ENCODE measurements at places on chromosomes 16 and 17.

DNA sequence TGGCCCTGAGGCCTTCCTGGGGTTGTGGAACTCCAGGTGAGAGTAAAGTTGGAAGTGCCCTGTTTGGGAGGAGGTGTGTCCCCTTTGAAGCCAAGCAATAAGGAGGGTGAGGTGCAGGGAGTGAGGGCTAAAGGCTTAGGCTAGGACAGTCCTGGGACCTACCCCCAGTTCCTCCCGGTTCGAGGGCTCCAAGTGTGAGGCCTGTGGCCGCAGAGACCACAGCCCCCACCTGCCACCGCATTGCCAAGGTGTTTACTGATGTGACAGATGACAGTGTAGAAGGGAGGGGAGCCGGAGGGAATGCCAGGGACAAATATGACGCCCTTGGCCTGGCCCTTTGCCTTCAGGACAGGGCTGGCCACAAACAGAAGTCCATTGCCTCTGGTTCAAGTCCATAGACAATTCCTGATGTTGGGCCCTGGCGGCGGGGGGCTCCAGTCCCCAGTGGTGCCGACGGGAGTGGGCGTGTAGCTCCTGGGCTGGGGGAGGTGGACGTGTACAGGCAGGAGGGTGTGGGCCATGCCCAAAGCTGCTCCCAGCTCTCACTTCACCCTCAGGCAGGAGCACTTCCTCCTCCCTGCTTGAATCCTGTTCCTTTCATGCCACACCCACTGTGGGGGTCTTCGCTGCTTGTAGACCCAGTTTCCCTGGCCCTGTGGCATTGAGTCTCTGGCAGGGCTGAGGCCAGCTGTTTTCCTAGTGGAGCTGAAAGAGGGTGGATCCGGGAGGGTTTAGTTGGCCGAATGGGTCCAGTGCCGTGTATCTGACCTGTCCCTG lies 3.2 kb downstream of the ADORA2B start:
- no peak for DNase-seq

DNA sequence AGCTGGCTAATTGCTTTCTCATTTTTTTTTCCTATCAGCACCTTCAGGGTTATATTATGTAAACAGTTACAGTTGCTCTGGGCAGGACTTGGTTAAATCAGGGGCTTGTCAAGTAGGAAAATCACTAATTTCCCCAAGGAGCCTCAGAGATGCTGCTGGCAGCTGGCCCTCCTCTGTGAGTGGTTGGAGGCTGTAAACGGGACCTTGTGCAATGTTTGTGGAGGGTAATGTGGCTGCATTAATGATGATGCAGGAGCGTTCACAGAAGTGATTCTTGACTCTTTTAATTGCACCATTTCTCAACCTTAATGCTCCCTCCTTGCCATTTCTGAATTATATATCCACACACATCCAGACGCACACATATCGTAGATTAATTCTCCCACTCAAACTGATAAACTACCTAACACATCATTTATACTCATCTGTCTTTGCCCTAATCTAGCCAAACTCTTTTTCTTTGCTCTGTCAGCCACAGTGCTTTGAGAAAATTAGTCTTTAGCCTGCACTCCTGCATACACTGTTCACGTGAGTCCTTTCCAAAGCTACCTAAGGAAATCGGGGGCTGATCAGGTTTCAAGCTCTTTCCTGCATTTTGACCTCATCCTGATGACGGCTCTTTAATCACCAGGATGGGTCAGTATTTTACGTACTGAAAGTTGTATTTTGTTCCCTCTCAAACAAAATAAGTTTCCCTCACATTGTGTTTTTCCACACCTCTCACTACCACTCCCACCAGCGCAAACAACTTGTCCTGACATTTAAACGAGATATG lies 154.4 kb upstream of the PIRT start:
- DNase-seq: no peak

- DNase-seq: no peak
These were observed 1421.6 kb upstream of the CDH8 start for GRCh38 chr16:63457869-63458268.

DNA sequence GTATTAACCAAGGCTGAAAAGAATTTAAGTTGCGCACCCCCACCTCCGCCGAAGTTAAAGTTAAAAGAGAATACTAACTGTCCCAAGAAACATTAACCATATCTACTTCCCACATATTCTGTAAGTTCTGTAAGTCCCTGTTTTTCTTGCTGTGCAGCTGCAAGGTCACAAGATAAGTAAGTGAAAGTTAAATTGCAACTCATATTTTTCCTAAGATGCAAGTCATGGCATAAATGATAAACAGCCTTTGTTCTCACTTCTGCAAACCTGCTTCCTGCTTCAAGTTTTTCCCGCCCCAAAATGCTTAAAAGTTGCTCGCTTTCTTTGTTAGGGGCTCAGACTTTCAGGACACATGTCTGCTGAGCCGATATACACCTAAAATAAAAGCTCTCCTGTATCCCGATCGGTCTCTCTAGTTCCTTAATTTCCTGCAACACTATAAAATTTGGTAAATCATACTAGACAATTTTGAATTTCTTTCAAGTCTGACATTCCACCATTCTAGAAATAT lies 32.6 kb upstream of the ABCA9 start:
- DNase-seq: no peak

DNA sequence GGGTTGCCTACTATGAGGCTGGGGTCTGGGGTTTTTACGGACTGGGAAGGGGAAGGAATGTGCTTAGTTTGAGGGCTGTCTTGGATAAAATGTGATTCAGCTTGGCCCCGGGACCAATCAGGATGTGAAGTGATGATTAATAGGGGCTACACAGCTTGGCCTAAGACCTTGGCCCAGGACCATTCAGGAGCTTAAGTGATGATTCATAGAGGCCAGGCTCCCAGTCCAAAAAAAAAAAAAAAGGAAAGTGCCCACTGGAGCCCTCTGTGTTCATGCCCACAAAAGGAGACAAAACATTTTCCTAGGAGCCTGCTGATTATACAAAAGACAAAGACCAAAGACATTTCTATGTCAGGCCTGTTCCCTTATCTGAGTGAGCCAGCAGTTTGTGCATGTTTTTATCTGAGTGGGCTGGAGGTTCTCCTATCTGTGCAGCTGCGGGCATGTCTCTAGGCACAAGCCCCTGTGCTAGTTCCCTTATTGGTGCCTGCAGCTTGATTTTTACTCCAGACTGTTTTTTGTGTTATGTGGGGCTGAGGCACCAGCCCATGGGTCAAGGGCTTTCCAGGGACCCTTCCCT lies 898.2 kb upstream of the GOT2 start:
- DNase-seq: no peak

GRCh38 chr16:86508028-86508946 lies 2.0 kb upstream of the FOXF1 start:
- DNase-seq: no peak

Measured in stimulated activated CD4-positive, alpha-beta T cell treated with anti-CD3 and anti-CD28 coated beads, Interleukin-4, amount 100 ng/mL, for 4 hours (primary cell).